ENCODE measurements at places on chromosomes 13 and 19.

DNA sequence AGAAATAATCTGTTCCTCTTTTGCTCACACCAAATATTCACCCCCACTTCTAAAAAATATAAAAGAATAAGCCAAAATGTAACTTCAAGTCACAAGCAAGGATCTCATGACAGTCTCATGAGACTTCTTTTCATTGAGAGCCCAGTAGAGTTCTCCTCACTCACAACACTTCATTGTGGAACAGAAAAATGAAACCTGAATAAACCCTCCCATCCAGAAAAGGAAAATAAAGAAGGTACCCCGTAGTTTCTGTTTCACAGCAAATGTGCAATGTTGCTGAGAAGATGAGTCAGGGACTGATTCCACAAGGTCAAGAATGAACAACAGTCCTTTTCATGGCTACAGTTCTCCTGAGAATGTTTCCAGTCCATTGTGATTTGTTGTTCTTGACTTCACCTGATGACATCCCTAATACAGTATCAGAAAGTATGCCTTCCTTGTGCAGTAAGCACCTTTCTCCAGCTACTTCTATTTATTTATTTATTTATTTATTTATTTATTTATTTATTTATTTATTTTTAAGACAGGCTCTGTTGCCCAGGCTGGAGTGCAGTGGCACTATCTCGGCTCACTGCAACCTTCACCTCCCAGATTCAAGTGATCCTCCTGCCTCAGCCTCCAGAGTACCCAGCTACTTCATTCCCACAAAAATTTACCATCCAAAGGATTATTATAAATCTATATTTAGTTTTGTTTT lies 6.4 kb upstream of the ZNF841 start:
- DNase-seq: no peak

DNA sequence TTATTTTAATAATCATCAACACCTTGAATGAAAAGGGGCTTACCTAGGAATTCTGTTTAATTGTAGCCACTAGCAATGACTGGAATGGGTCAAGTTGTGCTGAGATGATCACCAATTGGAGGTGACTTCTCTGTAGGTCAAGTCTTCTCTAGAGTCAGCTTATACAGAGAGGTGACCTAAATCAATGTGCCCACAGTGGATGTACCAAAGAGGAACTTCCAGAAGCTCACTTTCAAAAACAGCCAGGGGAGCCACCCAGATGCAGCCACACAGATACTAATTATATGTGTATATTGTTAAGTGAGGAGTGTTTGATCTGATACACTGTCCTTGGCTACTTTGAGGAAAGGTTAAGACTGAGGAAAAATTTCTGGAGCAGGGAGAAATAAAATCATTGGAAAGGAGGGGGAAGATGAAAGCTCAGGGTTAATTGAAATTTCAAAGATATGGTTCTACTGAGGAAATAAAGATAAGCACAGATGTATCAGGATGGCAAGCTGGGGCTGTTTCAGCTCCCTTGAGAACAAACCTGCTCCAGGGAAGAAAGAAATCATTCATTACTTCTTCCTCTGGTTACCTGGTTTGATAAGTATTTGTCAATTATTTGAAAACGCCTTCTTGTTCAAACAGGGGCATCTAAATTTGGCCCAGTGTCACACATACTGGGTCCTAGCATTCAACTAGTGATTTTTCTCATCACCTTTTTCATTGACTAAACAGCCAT lies 5.1 kb downstream of the GPR183 start:
- DNase-seq: no peak

DNA sequence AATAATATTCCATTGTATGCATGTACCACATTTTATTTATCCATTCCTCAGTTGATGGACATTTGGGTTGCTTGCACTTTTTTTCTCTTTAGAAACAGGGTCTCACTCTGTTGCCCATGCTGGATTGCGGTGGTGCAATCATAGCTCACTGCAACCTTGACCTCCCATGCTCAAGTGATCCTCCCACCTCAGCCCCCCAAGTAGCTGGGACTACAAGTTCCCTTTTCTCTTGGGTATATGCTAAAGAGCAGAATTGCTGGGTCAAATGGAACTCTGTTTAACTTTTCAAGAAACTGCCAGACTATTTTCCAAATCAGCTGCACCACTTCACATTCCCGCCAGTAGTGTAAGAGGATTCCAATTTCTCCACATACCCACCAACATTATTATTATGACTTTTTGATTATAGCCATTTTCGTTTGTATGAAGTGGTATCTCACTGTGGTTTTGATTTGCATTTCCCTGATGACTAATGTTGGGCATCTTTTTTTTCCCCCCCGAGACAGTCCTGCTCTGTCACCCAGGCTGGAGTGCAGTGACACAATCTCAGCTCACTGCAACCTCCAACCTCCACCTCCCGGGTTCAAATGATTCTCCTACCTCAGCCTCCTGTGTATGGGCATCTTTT lies 7.6 kb upstream of the IPO5 start:
- DNase-seq: no peak

- no peak for DNase-seq
Observed at GRCh38 chr13:53152057-53152421, 123.4 kb downstream of the OLFM4 start.

- DNase-seq: no peak
Observed at GRCh38 chr13:108963846-108964600, 334.6 kb downstream of the MYO16 start.

GRCh38 chr13:110300090-110300815 lies 6.7 kb downstream of the COL4A1 start:
- no peak for DNase-seq

- DNase-seq: peak; percentile 5
Observed at GRCh38 chr13:27789495-27790303, 2.6 kb upstream of the GSX1 start.

DNA sequence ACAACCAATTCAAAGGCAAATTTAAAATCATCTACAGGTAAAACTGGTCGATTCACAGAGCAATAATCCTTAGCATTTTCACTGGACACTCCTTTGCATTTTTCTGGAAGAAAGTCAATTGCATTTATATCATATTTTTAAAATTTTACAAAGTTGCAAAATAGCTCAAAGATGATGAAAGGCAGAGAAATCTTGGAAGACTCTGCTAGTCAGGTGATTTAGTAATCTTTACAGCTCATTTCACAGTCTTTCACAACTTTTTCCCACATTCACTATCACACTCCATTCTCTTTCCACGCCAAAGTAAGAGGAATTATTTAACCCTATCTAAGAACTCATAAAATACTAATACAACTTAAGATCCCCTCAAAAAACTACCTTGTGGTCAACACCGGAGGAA lies 1063.8 kb downstream of the EFNB2 start:
- DNase-seq: no peak

GRCh38 chr19:29467824-29468401 lies 57.9 kb upstream of the VSTM2B start:
- DNase-seq: peak; percentile 6

DNA sequence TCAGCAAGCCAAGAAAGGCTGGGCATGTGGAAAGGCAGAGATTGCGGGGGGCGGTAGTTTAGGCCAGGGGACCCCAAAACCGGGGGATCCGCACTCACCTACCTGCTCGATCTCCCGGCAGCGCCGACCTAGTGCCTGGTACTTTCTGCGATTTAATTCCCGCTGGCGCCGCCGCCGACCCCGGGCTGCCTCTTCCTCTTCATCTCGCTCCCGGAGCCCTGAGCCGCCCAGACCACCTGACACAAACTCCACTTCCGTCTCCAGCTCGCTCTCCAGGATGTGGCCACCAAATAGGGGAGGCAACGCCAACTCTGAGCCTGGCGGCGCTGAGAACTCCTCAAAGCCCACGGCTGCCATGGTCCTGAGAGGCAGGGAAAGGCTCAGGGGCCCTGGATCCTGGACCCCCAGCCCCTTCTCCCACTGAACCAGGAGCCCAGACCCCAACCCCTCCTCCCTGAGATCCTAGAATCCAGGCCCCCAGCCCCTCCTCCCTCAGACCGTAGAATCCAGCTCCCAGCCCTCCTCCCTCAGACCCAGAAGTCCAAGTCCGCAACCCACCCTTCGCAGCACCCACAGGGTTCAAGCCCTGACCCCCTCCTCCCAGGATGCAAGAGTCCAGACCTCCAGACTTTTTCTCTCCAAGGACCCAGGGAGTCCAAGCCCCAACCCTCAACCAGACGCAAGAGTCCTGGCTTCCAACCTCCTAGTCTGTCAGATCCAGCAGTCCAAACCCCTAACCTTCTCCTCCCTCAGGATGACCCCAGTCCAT lies 933 bp downstream of the TFPT start:
- peak; percentile 57 for DNase-seq

- no peak for DNase-seq
Observed at GRCh38 chr13:34044660-34045080, 226.7 kb downstream of the RFC3 start.

- peak; percentile 82 for DNase-seq
Observed at GRCh38 chr13:32314271-32315237, 609 bp downstream of the ZAR1L start.

GRCh38 chr13:23203516-23203915 lies 22.7 kb downstream of the SGCG start:
- no peak for DNase-seq

DNA sequence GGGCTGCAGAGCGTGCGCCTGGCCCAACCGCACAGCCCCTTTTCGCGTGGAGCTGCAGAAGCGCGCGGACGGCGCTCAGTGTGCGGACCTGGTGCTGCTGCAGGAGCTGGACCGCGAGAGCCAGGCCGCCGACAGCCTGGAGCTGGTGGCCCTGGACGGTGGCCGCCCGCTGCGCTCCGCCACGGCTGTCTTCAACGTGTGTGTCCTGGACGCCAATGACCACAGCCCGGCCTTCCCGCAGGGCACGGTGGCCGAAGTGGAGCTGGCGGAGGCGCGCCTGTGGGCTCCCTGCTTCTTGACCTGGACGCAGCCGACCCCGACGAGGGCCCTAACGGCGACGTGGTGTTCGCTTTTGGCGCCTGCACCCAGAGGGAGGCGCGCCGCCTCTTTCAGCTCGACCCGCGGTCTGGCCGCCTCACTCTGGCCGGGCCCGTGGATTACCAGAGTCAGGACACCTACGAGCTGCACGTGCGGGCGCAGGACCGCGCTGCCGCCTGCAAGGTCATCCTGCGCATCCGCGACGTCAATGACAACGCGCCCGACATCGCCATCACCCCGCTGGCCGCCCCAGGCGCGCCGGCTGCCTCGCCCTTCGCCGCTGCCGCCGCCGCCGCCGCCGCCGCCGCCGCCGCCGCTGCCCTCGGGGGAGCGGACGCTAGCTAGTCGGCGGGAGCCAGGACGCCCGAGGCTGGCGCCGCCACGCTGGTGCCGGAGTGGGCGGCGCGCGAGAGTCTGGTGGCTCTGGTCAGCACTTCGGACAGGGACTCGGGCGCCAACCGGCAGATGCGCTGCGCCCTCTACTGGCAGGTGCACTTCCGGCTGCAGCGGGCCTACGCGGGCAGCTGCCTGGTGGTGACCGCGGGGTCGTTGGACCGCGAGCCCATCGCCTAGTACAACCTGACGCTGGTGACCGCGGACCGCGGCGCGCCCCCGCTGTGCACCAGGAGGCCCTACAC lies 172.2 kb downstream of the OLFM4 start:
- DNase-seq: no peak

DNA sequence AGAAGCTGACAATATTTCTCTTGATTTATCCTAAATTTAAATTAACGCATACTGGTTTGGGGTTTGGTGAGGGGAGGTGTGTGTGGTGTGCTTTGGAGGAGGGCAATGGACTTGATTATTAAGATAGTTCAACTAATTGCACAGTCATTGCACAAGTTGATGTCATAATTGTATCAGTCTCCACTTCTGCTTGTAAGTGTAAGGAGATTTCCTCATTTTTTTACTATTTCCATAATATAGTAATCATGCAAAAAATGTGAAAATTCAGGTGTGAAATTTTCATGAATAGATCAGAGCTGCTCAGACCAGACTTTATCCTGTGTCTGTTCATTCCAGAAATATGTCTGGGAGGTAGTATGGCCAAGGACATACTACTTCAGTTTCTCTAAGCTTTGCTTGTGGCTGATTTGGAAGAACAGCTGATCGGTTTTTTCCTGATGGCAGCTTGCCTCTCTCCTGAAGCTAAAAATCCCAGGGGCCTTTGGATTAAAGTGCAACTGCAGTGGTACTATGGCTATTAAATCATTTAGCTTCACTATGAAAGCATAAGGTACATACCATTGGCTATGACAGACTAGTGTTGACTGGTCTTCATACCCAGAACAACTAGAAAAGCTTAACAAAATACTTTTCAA lies 201.8 kb upstream of the MIR17HG start:
- DNase-seq: no peak

GRCh38 chr19:39937094-39937720 lies 2.8 kb upstream of the FCGBP start:
- DNase-seq: peak; percentile 68

DNA sequence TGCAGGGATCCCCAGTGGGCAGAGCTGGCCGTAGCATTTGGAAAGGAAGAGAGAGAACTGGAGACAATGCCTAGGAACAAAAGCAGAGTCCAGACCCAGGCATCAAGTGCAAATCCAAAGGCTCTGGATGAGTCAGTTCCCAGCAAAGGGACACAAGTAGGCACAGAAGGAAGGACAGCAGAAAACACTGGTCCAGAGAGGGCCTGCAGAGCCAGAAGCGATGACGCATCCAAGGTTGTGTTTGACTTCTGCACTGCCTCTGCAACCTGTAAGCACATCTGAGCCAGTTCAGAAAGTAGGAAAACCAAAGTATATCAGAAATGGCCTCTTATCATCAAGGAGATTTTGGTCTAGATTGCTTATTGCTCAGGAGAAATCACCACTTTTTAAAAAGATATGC lies 604.5 kb downstream of the FGF9 start:
- DNase-seq: no peak
